ENCODE measurements at places on chromosomes 7 and 10.

DNA sequence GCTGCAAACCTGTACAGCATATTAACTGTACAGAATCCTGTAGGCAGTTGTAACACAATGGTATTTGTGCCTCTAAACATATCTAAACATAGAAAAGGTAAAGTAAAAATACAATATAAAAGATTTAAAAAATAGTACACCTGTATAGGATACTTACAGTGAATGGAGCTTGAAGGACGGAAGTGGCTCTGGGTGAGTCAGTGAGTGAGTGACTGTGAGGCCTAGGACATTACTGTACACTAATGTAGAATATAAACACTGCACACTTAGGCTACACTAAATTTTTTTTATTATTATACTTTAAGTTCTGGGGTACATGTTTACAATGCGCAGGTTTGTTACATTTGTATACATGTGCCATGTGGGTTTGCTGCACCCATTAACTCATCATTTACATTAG lies 97.3 kb upstream of the STK17A start:
- H3K4me3 ChIP-seq: no peak overlapping the region
- peaks cover 3% of the 10 kb centered on the region for H3K27me3 ChIP-seq
- peaks cover 8% of the 10 kb centered on the region for H3K4me1 ChIP-seq
- DNase-seq: no peak
- no peaks in the 10 kb centered on the region for H3K36me3 ChIP-seq

DNA sequence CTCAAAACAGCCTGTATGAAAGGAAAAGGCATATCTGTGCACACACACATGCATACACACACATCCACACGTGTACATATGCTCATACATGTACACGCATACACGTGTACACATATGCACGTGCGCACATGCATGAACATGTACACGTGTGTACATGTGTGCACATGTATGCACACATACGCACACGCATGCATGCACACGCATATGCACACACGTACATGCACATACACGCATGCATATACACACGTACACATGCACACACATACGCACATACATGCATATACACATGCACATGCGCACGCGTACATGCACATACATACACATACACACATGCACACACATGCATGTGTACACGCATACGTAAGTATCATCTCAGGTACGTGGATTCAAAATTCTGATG lies 19.4 kb downstream of the DIP2C start:
- H3K4me1 ChIP-seq: peaks cover 15% of the 10 kb centered on the region
- no peak overlapping the region for H3K27ac ChIP-seq
- no peak overlapping the region for H3K4me3 ChIP-seq

DNA sequence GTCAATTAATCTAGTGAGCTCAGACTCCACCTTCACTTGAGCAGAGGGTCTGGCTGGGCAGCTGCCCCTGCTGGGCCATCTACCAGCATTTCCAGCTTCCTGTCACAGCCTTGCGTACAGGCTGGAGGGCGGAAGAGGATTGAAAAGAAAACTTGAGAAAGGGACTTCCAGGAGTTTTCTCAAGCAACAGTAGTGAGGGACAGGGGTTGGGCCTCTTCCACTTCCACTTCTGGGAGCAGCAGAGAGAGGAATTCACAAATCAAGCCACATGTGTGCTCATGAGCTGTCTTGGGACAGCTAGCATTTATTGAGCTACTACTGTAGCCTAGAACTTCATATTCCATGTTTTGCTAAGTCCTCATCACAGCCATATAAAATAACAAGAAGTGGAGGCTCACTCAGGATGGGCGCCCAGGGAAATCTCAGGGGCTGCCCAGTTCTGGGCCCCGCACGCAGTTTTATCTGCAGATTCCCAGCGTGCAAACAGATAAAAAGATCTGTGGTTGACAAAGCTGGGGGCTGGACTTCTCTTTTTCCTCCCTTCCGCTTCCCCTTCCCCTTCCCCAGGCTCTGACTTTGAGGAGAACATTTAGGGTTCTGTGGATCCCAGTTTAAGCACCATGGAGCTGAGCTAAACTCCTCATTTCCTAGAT lies 135.8 kb downstream of the RGS10 start:
- H3K4me3 ChIP-seq: no peak overlapping the region
- H3K27ac ChIP-seq: no peak overlapping the region
- no peaks in the 10 kb centered on the region for H3K36me3 ChIP-seq
- peaks cover 15% of the 10 kb centered on the region for H3K4me1 ChIP-seq

- peaks cover 10% of the 10 kb centered on the region for H3K4me1 ChIP-seq
- no peak overlapping the region for H3K4me3 ChIP-seq
- peak overlapping the region; percentile 5 for H3K27ac ChIP-seq
- no peak for DNase-seq
- no peaks in the 10 kb centered on the region for H3K27me3 ChIP-seq
- peaks cover 6% of the 10 kb centered on the region for H3K36me3 ChIP-seq
These were observed 4.3 kb downstream of the DAGLB start for GRCh38 chr7:6443372-6443941.

DNA sequence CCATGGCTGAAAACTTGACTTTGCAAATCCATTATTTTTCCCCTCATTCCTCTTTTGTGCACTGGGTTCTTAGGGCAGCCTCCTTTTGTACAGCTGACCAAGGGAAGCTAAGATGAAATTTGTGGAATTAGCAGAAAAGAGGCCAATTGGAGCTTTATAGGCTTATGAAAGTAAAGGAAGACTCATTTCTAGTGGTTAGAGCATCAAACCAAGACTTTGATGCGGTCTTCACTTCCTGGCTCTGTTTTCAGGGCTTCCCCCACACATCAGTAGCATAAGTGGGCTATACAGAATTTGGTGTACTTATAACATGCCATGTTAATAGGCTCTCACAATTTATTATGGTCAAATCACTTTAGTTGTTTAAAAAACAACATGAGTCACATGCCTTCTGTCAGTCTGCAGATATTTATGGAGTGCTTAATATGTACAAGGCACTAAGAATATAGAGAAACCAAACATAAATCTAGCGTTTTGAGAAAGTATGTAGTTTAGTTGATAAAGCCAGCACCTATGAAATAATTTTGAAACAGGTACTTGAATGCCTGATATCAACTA lies 5.7 kb downstream of the AUTS2 start:
- no peak overlapping the region for H3K4me3 ChIP-seq
- DNase-seq: no peak
- peaks cover 10% of the 10 kb centered on the region for H3K4me1 ChIP-seq
- no peaks in the 10 kb centered on the region for H3K36me3 ChIP-seq

DNA sequence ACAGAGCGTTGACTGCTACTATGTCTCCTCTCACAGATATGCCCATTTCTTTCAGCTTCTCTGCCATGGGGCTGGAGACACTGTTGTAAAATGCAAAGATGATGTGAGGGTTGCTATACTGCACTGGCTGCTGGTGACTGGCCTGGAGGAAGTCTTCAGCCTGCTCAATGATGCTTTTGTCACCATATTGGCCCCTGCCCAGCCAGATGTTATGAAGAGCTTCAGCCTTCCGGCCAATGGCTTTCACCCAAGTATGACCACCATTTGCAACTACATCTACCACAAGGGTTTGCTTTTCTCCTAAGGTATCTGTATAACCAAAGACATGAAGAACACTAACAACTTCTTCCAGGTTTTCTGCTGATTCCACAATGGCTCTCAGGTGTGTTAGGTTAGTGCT lies 1.6 kb downstream of the C7orf25 start:
- H3K27ac ChIP-seq: no peak overlapping the region
- H3K36me3 ChIP-seq: no peaks in the 10 kb centered on the region
- H3K4me1 ChIP-seq: peaks cover 15% of the 10 kb centered on the region
- peaks cover 2% of the 10 kb centered on the region for H3K27me3 ChIP-seq
- no peak overlapping the region for H3K4me3 ChIP-seq

DNA sequence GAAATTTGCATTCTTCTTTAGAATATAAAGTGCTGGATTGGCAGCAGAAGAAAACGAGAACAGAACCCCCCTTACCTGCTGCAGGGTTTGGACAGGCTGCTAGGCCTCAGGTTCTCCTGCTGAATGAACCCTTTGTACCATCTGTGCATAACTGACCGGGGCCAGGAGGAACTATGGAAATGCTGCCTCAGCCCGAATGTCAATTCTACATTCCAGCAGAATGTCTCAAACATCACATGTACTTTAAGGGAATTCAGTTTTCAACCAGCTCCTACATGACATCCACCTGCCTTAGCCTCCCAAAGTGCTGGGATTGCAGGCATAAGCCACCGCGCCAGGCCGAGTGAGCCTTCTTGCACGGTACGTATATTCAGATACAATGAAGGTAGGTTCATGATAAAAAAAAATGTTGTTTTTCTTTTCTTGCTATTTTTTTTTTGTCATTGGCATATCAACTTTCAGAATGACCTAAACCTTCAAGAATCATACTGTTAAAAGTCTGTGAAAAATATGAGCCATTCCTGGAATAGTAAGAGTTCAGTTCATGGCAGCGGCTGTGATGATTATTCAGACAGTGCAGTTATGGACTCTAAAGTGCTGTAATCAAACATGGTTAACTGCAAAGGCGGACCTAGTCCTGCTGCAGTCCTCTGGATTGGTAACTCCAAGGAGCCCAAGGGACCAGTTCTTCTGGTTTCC lies 84.4 kb upstream of the TNS3 start:
- H3K4me3 ChIP-seq: no peak overlapping the region
- no peaks in the 10 kb centered on the region for H3K36me3 ChIP-seq
- DNase-seq: no peak
- H3K27me3 ChIP-seq: peaks cover 2% of the 10 kb centered on the region
- H3K27ac ChIP-seq: no peak overlapping the region
- peaks cover 3% of the 10 kb centered on the region for H3K4me1 ChIP-seq

DNA sequence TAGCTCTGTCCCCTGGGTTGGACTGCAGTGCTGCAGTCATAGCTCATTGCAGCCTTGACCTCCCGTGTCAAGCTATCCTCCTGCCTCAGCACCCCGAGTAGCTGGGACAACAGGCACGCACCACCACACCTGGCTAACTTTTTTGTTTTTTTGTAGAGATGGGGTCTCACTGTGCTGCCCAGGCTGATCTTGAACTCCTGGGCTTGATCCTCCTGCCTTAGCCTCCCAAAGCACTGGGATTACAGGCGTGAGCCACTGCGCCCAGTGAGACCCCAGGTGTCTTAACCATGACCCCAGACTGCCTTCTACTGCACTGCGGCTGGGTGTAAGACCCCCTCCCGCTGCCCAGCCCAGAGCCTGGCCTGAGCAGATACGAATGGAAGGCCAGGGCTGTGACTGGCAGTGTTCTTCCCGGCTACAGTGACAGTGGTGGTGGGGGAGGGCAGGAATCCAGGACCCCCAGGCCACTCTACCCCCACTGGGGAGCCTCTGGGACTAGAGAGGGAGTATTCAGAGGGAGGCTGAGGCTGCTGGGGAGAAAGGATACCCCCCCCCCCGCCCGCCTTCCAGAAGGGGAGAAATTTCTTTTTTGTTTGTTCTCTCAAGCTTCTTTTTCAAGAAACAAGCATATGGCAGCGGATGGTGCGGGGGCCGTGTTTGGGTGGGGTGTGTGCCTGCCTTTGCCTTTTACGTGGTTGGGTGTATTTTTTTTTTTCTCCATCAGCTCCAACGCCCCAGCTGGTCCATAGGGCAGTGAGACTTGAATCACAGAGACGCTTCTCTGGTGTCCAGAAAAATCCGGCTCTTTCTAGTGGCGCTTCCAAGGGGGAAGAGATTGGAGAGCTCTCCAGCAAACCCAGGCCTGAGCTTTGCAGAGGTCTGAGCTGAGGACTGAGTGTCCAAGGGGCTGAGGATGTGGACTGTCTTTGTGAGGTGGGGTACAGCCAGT lies 36.6 kb downstream of the GTF2IRD1 start:
- H3K27me3 ChIP-seq: peaks cover 7% of the 10 kb centered on the region
- no peak overlapping the region for H3K4me3 ChIP-seq
- no peak for DNase-seq
- peaks cover 8% of the 10 kb centered on the region for H3K36me3 ChIP-seq

DNA sequence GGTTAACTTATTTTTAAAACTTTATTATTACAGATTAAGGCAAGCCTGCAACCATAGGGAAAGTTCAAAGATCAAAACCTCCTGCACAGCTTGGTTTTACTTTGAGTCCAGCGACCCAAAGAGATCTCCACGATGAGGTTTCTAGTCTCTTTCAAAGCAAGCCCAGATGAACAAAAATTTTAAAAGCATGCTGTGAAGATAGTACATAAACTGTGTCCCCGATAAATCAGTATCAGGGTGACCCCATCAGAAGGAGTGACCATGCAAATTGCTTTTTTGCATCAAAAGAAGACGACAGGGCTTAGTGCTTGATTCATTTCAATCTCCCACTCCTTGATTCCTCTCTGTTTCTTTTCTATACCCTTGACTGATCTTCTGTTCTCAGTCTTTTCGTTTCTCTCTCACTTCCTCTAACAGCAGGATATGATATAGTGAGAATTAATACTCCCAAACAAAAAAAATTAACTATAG lies 16.0 kb upstream of the DNTT start:
- DNase-seq: no peak
- no peaks in the 10 kb centered on the region for H3K27me3 ChIP-seq
- H3K36me3 ChIP-seq: no peaks in the 10 kb centered on the region

DNA sequence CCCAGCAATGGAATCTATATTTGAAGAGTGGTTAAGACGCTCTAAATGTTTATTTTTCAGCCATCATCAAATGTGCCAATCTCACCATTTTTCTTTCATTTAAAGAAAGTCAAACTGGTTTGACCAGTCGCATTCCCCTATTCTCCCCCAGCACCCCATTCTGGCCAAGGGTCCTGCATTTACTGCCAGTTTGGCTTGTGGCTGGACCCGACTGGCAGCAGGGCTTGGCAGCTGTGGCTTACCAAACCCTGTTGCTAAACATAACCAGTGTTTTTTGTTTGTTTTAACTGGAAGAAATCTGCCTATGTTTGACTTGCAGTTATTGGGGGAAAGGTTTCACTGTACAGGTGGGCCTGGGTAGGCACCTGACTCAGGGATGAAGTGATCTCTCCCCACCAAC lies 116.3 kb downstream of the CYP26A1 start:
- no peaks in the 10 kb centered on the region for H3K27me3 ChIP-seq
- no peak overlapping the region for H3K4me3 ChIP-seq
- no peak overlapping the region for H3K27ac ChIP-seq
- no peaks in the 10 kb centered on the region for H3K36me3 ChIP-seq
- peaks cover 10% of the 10 kb centered on the region for H3K4me1 ChIP-seq

DNA sequence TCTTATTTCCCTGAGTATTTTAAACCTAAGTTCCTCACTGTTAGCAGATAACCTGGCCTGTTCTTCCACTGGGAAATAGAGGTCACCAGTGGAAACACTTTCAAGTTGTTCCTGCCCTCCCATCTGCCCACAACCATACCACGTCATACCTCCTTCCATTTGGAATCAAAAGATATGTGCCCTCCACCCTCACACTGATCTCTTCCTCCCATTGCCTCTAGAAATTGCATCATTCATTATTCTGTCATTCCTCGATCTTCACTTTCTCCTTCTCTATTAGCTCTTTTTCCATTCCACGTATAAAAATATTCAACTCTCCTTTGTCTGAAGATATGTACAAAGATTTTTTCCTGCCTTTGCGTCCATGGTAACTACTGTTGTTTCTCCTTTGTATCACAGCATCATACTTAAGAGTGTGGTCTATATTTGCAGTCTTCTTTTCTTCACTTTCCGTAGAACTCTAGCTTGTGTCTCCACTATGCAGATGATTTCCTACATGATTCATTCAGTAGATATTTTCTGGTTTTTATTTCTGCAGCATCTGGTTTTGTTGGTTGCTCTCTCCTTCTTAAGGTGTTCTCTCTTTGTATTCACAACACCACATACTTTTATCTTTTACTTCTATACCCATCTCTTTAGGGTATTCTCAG lies 312.3 kb downstream of the REEP3 start:
- H3K27ac ChIP-seq: no peak overlapping the region
- peaks cover 2% of the 10 kb centered on the region for H3K27me3 ChIP-seq
- H3K4me1 ChIP-seq: no peaks in the 10 kb centered on the region

GRCh38 chr7:102318482-102318971 lies 31.9 kb downstream of the SH2B2 start:
- no peak overlapping the region for H3K4me3 ChIP-seq
- H3K27ac ChIP-seq: no peak overlapping the region
- no peak for DNase-seq
- H3K4me1 ChIP-seq: peaks cover 1% of the 10 kb centered on the region

GRCh38 chr10:7320072-7320471 lies 90.8 kb downstream of the SFMBT2 start:
- peaks cover 15% of the 10 kb centered on the region for H3K36me3 ChIP-seq
- H3K4me1 ChIP-seq: peaks cover 7% of the 10 kb centered on the region
- no peaks in the 10 kb centered on the region for H3K27me3 ChIP-seq
- no peak for DNase-seq

Data from glutamatergic neuron (in vitro differentiated cells).